Sigmoid colon (tissue), 7 donors: ENCODE measurements at places on chromosomes 5 and 9. TPM values are rescaled to one million over a fixed set of nuclear protein-coding genes. Genes with fewer than 3 reads are reported as not detected.

KLF9 gene
- total RNA-seq: 166 TPM

MYMK gene
- not detected for total RNA-seq

SIT1 gene
- total RNA-seq: not detected

TMEFF1 gene
- total RNA-seq: not detected

NDOR1 gene
- total RNA-seq: 12.7 TPM

SPDL1 gene
- 8.0 TPM for total RNA-seq

SPINK4 gene
- total RNA-seq: not detected

TRIM32 gene
- 11.9 TPM for total RNA-seq

LRRTM2 gene
- 0.41 TPM for total RNA-seq

ADAMTSL2 gene
- total RNA-seq: 0.81 TPM

TMEM203 gene
- 33.2 TPM for total RNA-seq

OR1J2 gene
- not detected for total RNA-seq

MARCOL gene
- total RNA-seq: not detected

PCDHAC2 gene
- 1.3 TPM for total RNA-seq

TNC gene
- 742 TPM for total RNA-seq

ENTR1 gene
- 30.6 TPM for total RNA-seq

DNAJC18 gene
- total RNA-seq: 6.8 TPM

CXCL14 gene
- 15.5 TPM for total RNA-seq

TAS2R1 gene
- total RNA-seq: not detected

LCN9 gene
- total RNA-seq: not detected

FBXO4 gene
- total RNA-seq: 10.7 TPM

KDM3B gene
- total RNA-seq: 54.8 TPM

INSL4 gene
- not detected for total RNA-seq

ARHGEF28 gene
- total RNA-seq: 6.9 TPM

FCN2 gene
- not detected for total RNA-seq

GNAQ gene
- 49.5 TPM for total RNA-seq

FGD3 gene
- total RNA-seq: 3.7 TPM

CER1 gene
- not detected for total RNA-seq

PCDHGA3 gene
- total RNA-seq: 3.7 TPM

SLC6A7 gene
- total RNA-seq: not detected

KIF4B gene
- not detected for total RNA-seq

SMC2 gene
- 8.3 TPM for total RNA-seq

ROR2 gene
- total RNA-seq: 58.7 TPM

DENND4C gene
- total RNA-seq: 75.6 TPM

ATOX1 gene
- 86.5 TPM for total RNA-seq

C9orf40 gene
- total RNA-seq: 4.9 TPM

SVEP1 gene
- 43.5 TPM for total RNA-seq

NUTM2G gene
- not detected for total RNA-seq

TXNDC8 gene
- total RNA-seq: not detected

EPB41L4A gene
- 4.1 TPM for total RNA-seq

FST gene
- total RNA-seq: 8.8 TPM

FRMPD1 gene
- total RNA-seq: 0.16 TPM

SCAI gene
- total RNA-seq: 5.4 TPM

SLC23A1 gene
- not detected for total RNA-seq

CHSY3 gene
- 3.3 TPM for total RNA-seq

ADGRD2 gene
- not detected for total RNA-seq

PHF24 gene
- 0.66 TPM for total RNA-seq

ASTN2 gene
- total RNA-seq: 7.5 TPM

BOD1 gene
- 51.5 TPM for total RNA-seq

BAAT gene
- not detected for total RNA-seq

N4BP3 gene
- 1.4 TPM for total RNA-seq

SHROOM1 gene
- total RNA-seq: 8.6 TPM

DIPK1B gene
- total RNA-seq: 9.6 TPM

RASA1 gene
- 22.7 TPM for total RNA-seq

TAF1L gene
- total RNA-seq: not detected

JAKMIP2 gene
- total RNA-seq: 8.9 TPM
